ENCODE measurements at places on chromosomes 2 and 18.

- no peak for DNase-seq
- no peak overlapping the region for H3K27ac ChIP-seq
- H3K4me3 ChIP-seq: no peak overlapping the region
These were observed 47.3 kb upstream of the NDUFV2 start for GRCh38 chr18:9055185-9055584.

DNA sequence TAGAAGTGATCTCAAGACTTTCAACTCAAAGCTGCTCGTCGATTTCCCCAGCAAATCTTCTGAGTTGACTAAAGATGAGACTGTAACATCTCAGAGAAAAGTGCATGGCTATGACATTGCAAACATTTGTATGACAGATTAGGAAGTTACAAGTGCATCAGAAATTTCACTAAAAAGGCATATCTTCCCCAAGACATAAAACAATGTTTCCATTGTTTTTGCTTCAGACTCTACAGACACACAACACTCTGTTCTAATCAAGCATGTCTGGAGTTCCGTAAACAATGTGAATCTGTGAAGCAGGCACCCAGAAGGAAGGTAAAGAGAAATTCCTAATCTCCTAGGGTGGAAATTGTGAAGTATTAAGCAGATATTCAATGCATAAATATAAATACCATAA is 144.6 kb upstream of the LYPD1 start:
- no peak overlapping the region for H3K4me3 ChIP-seq
- H3K4me1 ChIP-seq: no peaks in the 10 kb centered on the region
- no peaks in the 10 kb centered on the region for H3K27me3 ChIP-seq
- H3K36me3 ChIP-seq: no peaks in the 10 kb centered on the region

GRCh38 chr2:176328149-176328548 is 58.9 kb downstream of the MTX2 start:
- no peaks in the 10 kb centered on the region for H3K36me3 ChIP-seq
- DNase-seq: no peak
- no peak overlapping the region for H3K27ac ChIP-seq
- H3K4me3 ChIP-seq: no peak overlapping the region
- H3K27me3 ChIP-seq: no peaks in the 10 kb centered on the region
- no peaks in the 10 kb centered on the region for H3K4me1 ChIP-seq

DNA sequence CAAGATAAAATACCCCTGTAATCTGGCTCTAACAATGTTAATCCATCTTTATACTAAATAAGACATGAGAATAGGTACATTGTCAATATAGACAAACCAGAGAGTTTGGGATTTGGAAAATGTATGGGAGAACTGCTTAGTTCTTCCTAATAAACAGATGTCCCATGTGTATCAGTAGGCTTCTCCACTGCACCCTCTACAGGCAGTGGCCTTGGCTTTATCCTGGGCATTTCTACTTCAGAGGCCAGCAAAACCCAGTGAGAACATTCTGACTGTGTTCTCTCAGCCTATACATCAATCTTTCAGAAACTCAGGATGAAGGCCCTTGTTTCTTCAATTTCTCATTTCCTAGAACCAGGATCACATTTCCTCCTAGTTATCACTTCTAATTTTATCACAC is 1167.5 kb upstream of the ACVR2A start:
- no peaks in the 10 kb centered on the region for H3K4me1 ChIP-seq
- H3K4me3 ChIP-seq: no peak overlapping the region
- no peak for DNase-seq
- no peaks in the 10 kb centered on the region for H3K27me3 ChIP-seq
- no peaks in the 10 kb centered on the region for H3K36me3 ChIP-seq

- H3K4me3 ChIP-seq: no peak overlapping the region
- DNase-seq: no peak
- H3K27me3 ChIP-seq: no peaks in the 10 kb centered on the region
- no peaks in the 10 kb centered on the region for H3K4me1 ChIP-seq
- no peak overlapping the region for H3K27ac ChIP-seq
- H3K36me3 ChIP-seq: peaks cover 60% of the 10 kb centered on the region
These were observed 53.8 kb downstream of the ANO7 start for GRCh38 chr2:241242306-241242705.

DNA sequence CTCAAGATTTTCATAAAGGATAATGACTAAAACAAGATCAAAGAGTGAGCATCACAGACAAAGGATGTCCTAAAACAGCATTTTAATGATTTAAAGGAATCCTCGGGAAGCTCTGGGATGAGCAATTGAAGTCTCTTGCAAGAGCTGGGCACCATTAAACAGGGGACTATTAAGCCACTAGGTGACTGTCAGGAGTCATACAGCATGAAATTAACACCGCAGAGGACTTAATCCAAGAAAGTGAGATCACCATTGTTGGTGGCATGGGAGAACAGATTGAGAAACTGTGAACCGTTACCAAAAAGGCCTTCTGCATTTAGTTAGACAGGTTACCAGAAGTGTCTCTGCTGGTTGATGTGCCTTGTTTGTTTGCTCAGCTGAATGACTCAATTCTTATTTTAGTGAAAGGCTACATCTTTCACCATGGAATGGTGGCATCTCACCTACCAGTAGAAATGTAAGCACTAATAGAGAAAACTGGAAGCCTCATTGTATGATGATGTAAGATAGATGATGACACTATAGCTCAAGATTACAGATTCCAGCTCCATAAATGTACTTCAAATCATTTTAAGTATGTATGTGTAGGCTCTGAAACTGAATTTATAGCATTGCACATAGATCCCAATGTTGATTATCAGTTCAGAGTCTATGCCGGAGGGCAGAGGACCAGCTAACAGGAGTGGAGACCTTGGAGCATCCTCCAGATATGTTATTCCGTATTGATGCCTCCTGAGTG is 427.6 kb downstream of the SUCLG1 start:
- no peaks in the 10 kb centered on the region for H3K4me1 ChIP-seq
- no peak for DNase-seq
- no peaks in the 10 kb centered on the region for H3K36me3 ChIP-seq
- no peak overlapping the region for H3K27ac ChIP-seq

- no peaks in the 10 kb centered on the region for H3K4me1 ChIP-seq
- H3K27me3 ChIP-seq: peaks cover 30% of the 10 kb centered on the region
These were observed at the start of gene MAPK4 for GRCh38 chr18:50559752-50560680. Gene MAPK4 (plus strand): TSS chr18:50560087. CDS start chr18:50663959, 103,872 bp downstream.

GRCh38 chr2:48905696-48906095 is 150.2 kb upstream of the LHCGR start:
- H3K27me3 ChIP-seq: no peaks in the 10 kb centered on the region
- DNase-seq: no peak
- H3K36me3 ChIP-seq: no peaks in the 10 kb centered on the region
- H3K4me3 ChIP-seq: no peak overlapping the region
- H3K27ac ChIP-seq: no peak overlapping the region
- no peaks in the 10 kb centered on the region for H3K4me1 ChIP-seq

Data from CD8-positive, alpha-beta memory T cell (primary cell).